ENCODE measurements at places on chromosomes 5 and 9. TPM values are rescaled to one million over a fixed set of nuclear protein-coding genes. Genes with fewer than 3 reads are reported as not detected.

The FSD1L gene
- 0.38 TPM for total RNA-seq

The PTGDS gene
- total RNA-seq, result 7.7 TPM

The MAMDC4 gene
- 2.7 TPM for total RNA-seq

The CHMP5 gene
- total RNA-seq, result 37.7 TPM

The ANGPTL2 gene
- total RNA-seq, result 6.3 TPM

The SH3GLB2 gene
- total RNA-seq, result 169 TPM

The PRR16 gene
- 2.3 TPM for total RNA-seq

The GPRIN1 gene
- 2.5 TPM for total RNA-seq

The PTGER4 gene
- total RNA-seq, result 7.1 TPM

The SLCO6A1 gene
- total RNA-seq, result not detected

The LCN9 gene
- not detected for total RNA-seq

The TMEM174 gene
- not detected for total RNA-seq

The ACOT12 gene
- not detected for total RNA-seq

The ESM1 gene
- 0.95 TPM for total RNA-seq

The KIF12 gene
- not detected for total RNA-seq

The ZNF608 gene
- 25.7 TPM for total RNA-seq

The C9orf43 gene
- 0.38 TPM for total RNA-seq

GRCh38 chr9:137313956-137314560 is 12.0 kb upstream of the NRARP start:
- DNase-seq, result no peak

- DNase-seq, result no peak
Observed at GRCh38 chr9:120583958-120584369, 4.0 kb upstream of the CDK5RAP2 start.

DNA sequence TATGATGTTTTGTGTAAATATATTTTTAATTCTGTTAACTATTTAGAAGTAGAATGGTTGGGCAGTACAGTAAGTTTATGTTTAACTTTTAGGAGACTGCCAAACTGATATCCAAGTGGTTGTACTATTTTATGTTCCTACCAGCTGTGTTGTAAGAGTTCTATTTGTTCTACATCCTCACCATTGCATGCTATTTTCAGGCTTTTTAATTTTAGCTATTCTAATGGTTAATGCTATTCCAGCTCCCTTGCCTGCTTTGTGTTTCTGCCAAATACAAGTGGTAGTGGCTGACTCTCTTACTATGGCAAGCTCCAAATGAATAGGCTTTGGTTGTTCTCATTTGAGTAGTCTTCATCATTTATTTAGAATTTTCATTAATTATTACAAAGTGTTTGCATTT is 476.4 kb downstream of the KIF4B start:
- DNase-seq, result no peak

DNA sequence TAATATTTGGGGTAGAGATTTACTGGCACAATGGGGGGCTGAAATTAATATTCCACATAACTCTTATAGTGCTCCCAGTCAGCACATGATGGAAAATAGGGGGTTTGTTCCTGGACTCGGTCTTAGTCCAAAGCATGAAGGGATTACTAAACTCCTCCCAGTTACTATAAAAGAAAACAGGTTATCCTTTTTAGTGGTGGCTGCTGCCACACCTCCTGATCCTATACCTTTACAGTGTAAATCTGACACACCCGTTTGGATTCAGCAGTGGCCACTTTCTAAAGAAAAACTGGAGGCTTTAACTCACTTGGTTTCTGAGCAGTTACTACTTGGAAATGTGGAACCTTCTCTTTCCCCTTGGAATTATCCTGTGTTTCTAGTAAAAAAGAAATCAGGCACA is 572.9 kb upstream of the PTGER4 start:
- no peak for DNase-seq

- no peak for DNase-seq
Observed at GRCh38 chr5:35815089-35815936, 41.4 kb upstream of the IL7R start.

DNA sequence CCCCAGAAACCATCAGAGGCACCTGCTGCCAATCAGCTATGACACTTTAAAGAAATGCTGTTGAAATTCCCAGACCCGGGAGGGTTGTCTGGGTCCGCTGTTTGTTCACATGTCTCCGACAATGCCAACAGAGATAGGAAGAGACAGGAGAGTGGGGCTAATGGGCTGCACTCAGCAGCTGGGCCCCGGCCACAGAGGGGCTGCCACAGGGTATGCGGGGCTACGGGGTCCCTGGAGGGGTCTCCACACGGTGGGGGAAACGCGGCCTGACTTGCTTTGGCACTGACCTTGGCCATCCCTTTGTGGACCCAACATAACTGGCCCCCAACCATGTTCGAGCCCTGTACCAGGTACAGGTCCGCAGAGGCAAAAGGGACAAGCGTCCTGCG is 121.0 kb upstream of the PPP1R26 start:
- DNase-seq, result no peak

DNA sequence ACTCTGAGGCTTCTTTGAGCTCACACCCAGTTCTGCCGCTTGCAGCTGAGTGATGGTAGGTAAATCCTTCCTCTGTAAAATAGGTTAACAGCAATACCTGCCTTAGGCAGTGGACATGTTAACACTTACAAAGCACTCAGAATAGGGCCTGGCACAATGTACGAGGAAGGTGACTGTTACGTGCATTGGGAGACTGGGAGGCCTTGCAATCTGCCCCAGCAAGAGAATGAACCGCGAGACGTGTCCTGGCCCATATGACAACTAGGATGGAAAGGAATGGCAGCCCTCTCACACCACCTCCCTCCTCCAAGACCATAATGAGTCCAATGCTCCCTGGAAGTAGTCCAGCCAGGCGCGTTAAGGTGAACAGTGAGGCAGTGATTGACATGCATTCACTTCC is 23.1 kb upstream of the AKNA start:
- no peak for DNase-seq

- DNase-seq, result no peak
Observed at GRCh38 chr5:10124287-10124686, 125.4 kb downstream of the ATPSCKMT start.

GRCh38 chr5:149724130-149724840 is 5.8 kb upstream of the PPARGC1B start:
- no peak for DNase-seq

DNA sequence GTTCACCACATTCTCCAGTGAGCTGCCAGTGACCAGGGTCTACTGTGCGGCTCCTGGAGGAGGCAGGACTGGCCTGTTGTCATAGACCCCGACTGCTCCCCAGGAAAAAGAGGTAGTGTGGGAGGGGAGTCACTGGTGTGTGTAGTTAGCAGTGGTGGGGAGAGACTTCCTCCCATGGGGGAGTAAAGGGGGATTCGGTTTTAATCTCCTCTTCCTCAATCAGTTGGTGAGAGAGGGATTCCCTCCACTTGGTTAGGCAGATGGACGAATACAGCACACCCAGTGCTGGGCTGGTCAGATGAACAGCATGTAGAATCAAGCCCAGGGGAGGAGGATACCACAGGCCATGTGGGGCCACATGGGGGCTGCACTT is 207.6 kb upstream of the S1PR3 start:
- DNase-seq, result no peak

GRCh38 chr9:91101611-91102168 is 260.0 kb downstream of the AUH start:
- DNase-seq, result no peak

DNA sequence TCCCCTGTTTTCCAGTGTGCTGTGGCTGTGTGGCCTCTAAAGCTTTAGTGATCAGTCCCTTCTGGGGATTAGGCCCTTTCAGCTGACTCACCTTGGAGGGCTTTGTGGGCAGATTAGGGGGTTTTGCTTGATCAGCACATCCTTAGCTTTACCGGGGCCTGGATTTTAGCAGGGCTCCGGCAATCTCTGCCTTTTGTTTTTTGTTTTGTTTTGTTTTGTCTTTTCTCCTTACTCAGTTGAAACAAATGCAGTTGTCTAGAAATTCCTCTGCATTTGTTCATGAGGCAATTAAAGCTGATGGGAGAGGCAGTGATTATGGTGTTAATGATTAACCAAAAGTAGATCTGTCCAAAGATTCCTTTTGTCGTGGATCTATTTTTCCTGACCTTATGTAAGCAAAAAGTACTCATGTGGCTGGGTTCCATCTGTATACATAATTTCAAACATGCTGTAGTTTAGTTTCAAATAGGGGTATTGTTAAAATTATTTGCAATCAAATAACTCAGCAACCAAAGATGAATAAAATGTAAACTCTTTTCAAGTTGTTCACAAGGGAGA is 5.2 kb upstream of the TDRD7 start:
- DNase-seq, result no peak

DNA sequence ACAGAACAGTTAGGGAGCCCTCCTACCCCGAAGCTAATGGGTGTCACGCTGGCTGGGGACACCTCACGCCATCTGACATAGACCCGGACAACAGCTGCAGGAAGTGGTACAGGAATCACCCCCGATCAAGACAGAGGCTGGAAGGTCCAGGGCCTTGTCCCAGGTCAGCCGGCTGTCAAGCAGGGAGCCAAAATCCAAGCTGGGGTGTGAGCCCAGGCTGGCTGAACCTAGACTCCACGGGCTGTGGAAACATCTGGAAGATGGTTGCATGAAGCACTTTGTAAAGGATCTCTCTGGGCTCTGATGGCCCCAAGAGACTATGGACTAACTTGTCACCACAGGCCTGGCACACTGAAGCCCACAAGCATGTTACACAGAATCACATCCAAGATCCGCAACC is 68.9 kb upstream of the STXBP1 start:
- DNase-seq, result no peak

- DNase-seq, result no peak
Observed at GRCh38 chr5:74240783-74241750, 399.5 kb downstream of the ENC1 start.

DNA sequence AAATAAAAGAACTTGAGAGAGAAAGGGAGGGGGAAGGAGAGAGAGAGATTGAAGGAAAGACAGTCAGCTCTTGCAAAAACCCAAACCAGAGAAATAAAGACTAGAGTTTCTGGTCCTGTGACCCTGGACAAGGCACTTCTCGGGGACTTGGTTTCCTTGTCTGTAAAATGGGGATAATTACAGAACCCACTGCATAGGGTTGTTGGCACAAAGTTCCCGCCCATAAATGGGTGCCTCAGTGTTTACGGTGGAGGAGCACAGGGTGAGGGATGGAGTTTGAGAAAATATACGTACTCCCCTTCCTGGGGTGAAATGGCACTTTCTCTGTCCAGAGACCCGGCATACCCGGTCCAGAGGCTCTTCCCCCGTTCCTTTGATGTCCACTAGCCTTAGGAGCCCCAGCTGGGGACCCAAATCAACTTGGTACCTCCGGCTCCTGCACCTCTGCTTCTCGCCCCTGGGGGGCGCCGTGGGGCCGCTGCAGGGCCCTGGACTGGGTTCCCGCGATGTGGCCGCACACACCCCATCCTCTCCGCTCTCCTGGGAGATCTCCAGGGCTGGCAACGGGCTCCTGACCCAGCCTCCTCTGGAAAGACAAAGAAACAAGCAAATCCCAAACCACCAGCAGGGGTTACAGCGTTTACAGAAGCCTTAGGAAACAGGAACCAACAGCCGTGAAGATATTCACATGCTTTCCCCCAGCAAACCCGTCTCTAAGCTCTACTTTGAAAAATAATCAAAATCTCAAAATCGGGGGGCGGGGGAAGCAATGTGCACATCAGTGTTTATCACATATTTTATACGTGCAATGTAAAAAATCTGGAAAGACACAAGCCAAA is 26.3 kb downstream of the PTGES start:
- no peak for DNase-seq

DNA sequence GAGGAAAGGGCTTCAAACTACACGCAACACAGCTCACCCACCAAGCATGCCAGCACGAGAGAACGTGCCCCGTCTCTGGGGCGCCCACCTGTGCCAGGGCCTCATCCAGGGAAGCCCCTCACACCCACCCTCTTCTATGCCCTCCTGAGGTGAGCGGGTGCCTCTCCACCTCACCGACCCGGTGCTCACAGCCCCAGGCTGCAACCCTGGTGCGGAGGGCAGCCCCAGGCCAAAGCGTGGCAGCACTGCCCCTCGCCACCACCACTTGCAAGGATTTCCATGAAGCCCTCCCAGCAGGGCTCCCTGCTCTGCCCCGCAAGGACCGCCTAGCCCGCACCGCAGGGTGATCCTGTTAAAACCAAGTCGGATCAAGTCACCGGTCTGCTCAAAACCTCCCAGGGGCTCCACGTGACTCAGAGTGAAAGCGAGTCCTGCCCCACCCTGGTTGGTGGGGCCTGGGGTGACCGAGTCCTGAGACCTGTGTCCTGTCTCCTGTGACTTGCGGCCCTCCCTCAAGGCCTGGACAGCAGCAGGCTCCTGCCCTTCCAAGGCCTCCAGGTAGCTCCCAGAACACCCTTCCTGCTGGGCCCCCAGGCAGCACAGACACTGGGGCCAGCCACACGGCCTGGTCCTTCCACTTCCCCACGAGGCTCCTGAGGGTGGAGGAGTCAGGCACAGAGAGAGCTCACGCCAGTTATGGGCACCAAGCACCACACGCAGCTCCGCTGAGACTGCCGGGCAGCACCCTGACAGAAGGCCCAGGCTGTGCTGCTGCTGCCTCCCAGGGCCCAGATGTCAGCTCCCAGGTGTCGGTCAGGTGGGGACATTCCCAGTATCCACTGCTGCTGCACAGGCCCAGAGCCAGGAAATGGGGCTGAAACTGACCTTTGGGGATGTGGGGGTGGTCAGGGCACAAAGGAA is 12.7 kb downstream of the BRD3 start:
- DNase-seq, result no peak

DNA sequence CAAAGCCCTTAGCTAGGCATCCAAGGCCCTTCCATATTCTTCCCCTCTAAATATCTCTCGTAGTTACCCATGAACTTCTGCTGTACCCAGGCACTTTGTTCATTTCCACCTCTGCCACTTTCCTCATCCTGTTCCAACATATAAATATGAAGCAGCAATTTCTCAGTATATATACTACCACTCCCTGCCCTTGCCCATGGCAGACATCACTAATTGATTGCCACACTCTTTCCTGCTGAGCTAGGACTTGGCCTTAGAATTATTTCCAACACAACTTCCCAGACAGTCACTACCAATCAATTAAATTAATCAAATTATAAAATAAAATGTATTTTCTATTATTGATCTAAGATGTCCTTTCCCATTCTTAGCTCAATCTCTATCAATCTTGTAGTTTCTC is 8.5 kb downstream of the INSYN2B start:
- no peak for DNase-seq

GRCh38 chr9:129362287-129363000 is 184.4 kb upstream of the IER5L start:
- DNase-seq, result no peak

GRCh38 chr9:134709512-134710270 is 68.1 kb downstream of the COL5A1 start:
- no peak for DNase-seq

DNA sequence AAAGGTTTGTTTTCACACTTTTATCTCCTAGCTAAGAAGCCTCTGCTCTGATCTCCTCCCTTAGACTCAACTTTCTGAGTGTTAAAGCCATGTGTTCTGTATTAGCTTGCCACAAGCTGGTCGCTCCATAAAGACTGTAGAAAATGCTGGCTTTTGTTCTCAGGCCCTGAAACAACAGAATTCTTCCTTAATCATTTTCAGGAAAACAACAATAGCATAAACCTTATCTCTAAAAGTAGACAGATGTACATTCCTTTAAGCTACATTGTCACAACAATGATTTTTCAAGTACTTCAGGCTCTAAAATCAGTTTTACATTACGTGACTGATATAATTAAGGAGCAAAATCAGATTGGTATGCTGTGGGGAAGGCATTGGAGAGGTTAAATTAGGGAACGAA is 41.9 kb downstream of the VCAN start:
- DNase-seq, result no peak

- no peak for DNase-seq
Observed at GRCh38 chr9:124471761-124472160, 21.5 kb downstream of the ADGRD2 start.
